ENCODE measurements at places on chromosomes 3 and 15.

DNA sequence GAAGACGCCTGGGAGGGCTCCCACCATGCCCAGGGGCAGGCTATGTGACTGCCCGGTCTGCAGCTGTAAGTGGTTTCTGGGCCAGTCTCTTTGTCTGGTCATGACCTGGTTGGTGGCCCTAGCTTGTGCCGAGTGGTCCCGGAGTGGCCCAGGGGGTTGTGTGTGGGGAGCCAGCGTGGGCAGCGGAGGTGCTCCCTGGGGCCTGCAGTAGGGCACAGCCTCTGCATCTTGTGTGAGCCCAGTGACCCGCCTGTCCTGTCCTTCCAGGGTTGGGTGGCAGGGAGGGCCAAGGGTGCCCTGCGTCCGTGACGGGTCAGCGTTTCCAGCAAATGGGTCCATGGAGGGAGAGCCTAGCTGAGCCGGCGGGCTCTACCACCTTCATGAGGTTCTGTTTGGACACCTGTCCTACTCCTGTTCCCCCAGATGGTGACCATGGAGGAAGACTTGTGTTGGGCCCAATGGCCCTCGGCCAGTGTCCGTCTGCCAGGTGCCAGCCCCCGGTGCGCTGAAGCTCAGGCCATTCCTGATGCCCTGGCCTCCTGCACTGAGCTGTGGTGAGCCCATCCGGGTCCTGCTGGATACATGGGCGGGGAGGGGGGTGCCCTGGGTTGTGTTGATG is 215.4 kb downstream of the SNRPN start:
- peaks cover 9% of the 10 kb centered on the region for H3K27me3 ChIP-seq
- no peak overlapping the region for H3K4me3 ChIP-seq
- H3K4me1 ChIP-seq = no peaks in the 10 kb centered on the region
- no peak overlapping the region for H3K27ac ChIP-seq
- H3K36me3 ChIP-seq = peaks cover 41% of the 10 kb centered on the region
- peak; percentile 3 for DNase-seq

- H3K27ac ChIP-seq = no peak overlapping the region
- no peaks in the 10 kb centered on the region for H3K36me3 ChIP-seq
- 0 out of 2 replicates have a peak, but pooled peaks cover 2% of the 10 kb centered on the region for H3K4me1 ChIP-seq
- no peak for DNase-seq
- H3K4me3 ChIP-seq = no peak overlapping the region
- H3K27me3 ChIP-seq = no peaks in the 10 kb centered on the region
Measured at GRCh38 chr3:69271098-69271497, 114.8 kb downstream of the FRMD4B start.

GRCh38 chr3:78871048-78871447 is 896.8 kb downstream of the ROBO1 start:
- H3K27ac ChIP-seq = peak overlapping the region; percentile 78
- DNase-seq = no peak
- H3K27me3 ChIP-seq = no peaks in the 10 kb centered on the region
- H3K4me3 ChIP-seq = no peak overlapping the region

DNA sequence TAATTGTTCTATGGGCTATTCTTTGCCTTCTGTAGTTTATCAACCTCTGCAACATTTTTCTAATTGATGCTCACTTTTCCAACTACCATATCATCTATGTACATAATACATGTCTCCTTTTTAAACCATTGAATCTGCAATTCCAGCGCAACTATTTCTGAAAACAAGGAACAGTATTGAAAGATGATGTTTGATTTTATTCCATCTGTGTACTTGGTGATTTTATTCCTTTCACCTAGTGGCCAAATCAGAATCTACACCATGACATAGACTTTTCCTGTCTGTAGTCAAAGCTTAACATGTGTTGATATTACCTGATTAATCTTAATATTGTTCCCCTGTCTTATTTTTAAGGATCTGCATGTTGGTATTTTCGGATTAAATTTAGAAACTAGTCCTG is 13.0 kb downstream of the NKTR start:
- peak overlapping the region; percentile 1 for H3K27ac ChIP-seq
- DNase-seq = no peak
- H3K36me3 ChIP-seq = peaks cover 12% of the 10 kb centered on the region
- H3K4me1 ChIP-seq = peaks cover 18% of the 10 kb centered on the region
- no peaks in the 10 kb centered on the region for H3K27me3 ChIP-seq

- H3K36me3 ChIP-seq = no peaks in the 10 kb centered on the region
- H3K4me1 ChIP-seq = peaks cover 3% of the 10 kb centered on the region
- no peaks in the 10 kb centered on the region for H3K27me3 ChIP-seq
- DNase-seq = no peak
- H3K4me3 ChIP-seq = no peak overlapping the region
Measured at GRCh38 chr3:63774781-63775180, 44.3 kb upstream of the C3orf49 start.

DNA sequence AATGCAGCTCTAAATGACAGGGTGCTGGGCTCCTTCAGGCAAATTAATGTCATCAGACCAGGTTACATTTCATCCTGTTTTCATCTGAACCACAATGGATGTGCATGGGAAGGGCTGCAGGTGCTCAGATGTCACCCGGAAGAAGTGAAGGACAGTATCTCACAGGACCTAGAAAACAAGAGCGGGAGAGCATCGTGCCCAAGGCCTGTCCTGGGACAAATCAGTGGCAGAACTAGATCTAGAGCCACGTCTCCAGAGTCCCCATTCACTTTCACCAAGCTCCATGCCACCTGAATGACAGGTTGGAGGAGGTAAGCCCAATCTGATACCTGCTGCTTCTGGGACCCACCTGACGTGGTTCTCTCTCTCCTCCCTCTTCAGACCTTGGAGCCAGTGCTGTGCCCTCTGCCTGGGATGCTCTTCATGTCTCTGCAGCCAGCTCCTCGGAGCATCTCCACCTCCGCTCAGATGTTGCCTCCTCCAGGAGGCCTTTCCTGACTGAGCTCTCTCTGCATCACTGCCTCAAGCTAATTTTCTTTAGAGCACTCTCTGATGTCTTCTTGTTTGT is 77.3 kb downstream of the CPN2 start:
- no peak for DNase-seq
- H3K4me3 ChIP-seq = no peak overlapping the region
- H3K36me3 ChIP-seq = peaks cover 6% of the 10 kb centered on the region
- H3K4me1 ChIP-seq = peaks cover 45% of the 10 kb centered on the region
- no peaks in the 10 kb centered on the region for H3K27me3 ChIP-seq
- no peak overlapping the region for H3K27ac ChIP-seq

DNA sequence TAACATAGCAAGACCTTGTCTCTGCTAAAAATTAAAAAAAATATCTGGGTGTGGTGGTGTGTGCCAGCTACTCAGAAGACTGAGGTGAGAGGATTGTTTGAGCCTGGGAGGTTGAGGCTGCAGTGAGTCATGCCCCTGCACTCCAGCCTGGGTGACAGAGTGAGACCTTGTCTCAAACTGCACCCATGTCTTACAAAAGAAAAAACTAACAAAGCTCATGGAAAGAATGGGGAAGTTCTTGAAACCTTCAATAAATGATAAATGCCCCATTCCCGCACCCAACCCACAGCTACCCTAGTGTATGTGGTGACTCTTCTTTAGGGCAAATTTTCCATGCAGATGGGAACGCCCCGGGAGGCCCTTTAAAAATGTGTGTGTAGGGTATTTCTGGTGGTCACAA is 28.3 kb downstream of the RPLP1 start:
- peaks cover 8% of the 10 kb centered on the region for H3K36me3 ChIP-seq
- DNase-seq = no peak
- H3K4me3 ChIP-seq = no peak overlapping the region
- H3K27ac ChIP-seq = no peak overlapping the region
- H3K4me1 ChIP-seq = no peaks in the 10 kb centered on the region

- H3K4me3 ChIP-seq = no peak overlapping the region
- H3K4me1 ChIP-seq = peaks cover 26% of the 10 kb centered on the region
- no peak for DNase-seq
- H3K36me3 ChIP-seq = no peaks in the 10 kb centered on the region
Measured at GRCh38 chr3:169390741-169391305, 272.7 kb downstream of the MECOM start.

DNA sequence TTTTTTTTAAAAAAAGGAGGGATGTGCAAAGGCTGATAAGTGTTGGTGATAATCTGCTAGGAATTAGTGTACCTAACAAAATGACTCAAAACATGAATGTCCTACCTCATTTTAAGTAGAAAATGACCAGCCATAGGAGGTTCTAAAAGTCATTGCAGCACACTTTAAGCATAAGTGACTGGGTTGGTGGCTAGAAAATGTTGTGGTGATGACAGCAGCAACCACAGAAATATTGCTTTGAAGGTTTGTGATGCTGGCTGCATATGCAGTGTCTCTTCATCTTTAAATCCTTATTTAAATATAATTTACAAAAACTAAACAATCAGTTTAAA is 55.2 kb downstream of the CMSS1 start:
- no peak overlapping the region for H3K27ac ChIP-seq
- peaks cover 93% of the 10 kb centered on the region for H3K27me3 ChIP-seq
- no peak overlapping the region for H3K4me3 ChIP-seq
- peaks cover 29% of the 10 kb centered on the region for H3K4me1 ChIP-seq
- DNase-seq = no peak

- H3K4me3 ChIP-seq = no peak overlapping the region
- no peaks in the 10 kb centered on the region for H3K36me3 ChIP-seq
- H3K4me1 ChIP-seq = peaks cover 5% of the 10 kb centered on the region
- no peak for DNase-seq
- no peaks in the 10 kb centered on the region for H3K27me3 ChIP-seq
Measured at GRCh38 chr3:99761415-99762165, 56.1 kb upstream of the CMSS1 start.

DNA sequence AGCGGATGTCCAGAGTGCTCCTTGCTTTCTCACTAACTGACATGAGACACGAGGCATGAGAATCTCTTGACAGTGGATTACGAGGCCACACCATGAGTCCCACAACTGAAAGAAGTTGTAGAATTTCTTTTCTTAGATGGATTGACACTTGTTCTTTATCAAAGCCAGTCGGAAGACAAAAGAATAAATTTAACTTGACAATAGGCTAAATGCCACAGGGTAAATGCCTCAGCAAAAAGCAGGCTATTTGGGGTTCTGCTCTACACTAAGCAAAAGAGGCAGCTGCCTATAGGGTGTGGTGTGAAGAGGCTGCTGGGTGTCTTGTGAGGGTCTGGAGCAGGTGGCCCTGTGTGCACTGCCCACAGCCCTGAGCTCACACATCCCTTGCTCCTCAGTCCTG is 135.1 kb upstream of the SEMA6D start:
- peaks cover 19% of the 10 kb centered on the region for H3K4me1 ChIP-seq
- no peak overlapping the region for H3K4me3 ChIP-seq
- DNase-seq = no peak
- H3K27ac ChIP-seq = no peak overlapping the region
- no peaks in the 10 kb centered on the region for H3K36me3 ChIP-seq
- H3K27me3 ChIP-seq = no peaks in the 10 kb centered on the region

GRCh38 chr3:39601241-39601640 is 133.8 kb downstream of the MOBP start:
- DNase-seq = no peak
- peaks cover 3% of the 10 kb centered on the region for H3K4me1 ChIP-seq
- no peaks in the 10 kb centered on the region for H3K27me3 ChIP-seq
- no peak overlapping the region for H3K27ac ChIP-seq

DNA sequence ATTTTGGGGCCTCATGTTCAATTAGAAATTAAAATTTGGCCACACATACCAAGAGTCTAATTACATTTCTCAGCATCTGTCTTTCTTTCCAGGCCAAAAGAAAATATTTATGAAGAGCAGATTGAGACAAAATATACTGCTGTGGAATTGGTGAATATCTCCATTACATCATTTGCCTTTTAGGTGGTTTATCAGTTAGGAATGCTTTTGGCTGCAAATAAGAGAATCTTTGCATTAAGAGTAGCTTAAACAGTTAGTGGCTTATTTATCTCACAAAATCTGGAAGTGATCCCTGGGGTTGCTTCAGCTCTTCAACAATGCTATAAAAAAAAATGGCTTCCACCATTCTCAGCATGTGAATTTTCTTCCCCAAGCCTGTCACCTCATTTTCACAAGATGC is 308.7 kb downstream of the MAGI1 start:
- peaks cover 54% of the 10 kb centered on the region for H3K4me1 ChIP-seq
- no peaks in the 10 kb centered on the region for H3K36me3 ChIP-seq
- no peak overlapping the region for H3K27ac ChIP-seq
- no peak for DNase-seq
- no peak overlapping the region for H3K4me3 ChIP-seq
- no peaks in the 10 kb centered on the region for H3K27me3 ChIP-seq

GRCh38 chr15:100690032-100690794 is 87.8 kb downstream of the ASB7 start:
- H3K27me3 ChIP-seq = no peaks in the 10 kb centered on the region
- H3K4me1 ChIP-seq = peaks cover 6% of the 10 kb centered on the region
- no peak overlapping the region for H3K27ac ChIP-seq
- no peak for DNase-seq

DNA sequence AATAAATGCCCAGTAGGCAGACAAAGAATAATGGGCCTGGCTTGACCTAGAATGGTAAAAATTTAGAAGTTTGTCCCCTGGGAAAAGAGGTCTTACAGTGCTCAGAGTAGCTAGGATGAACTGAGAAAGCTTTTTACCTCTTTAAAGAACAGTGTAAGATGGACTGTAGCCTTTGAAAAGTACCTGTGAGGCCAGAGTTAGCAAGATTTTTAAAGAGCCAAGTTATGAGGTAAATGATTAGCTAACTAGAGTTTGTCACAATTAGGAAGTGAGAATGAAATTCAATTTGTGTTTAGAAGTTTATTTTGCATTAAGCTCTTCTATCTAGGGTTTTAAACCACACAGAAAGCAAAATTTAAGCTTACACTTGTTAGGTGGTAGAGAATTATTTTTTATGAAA is 480.9 kb downstream of the ZIC1 start:
- no peak overlapping the region for H3K27ac ChIP-seq
- peaks cover 3% of the 10 kb centered on the region for H3K27me3 ChIP-seq
- H3K4me3 ChIP-seq = no peak overlapping the region
- 0 out of 2 replicates have a peak, but pooled peaks cover 4% of the 10 kb centered on the region for H3K4me1 ChIP-seq
- peaks cover 12% of the 10 kb centered on the region for H3K36me3 ChIP-seq
- no peak for DNase-seq

DNA sequence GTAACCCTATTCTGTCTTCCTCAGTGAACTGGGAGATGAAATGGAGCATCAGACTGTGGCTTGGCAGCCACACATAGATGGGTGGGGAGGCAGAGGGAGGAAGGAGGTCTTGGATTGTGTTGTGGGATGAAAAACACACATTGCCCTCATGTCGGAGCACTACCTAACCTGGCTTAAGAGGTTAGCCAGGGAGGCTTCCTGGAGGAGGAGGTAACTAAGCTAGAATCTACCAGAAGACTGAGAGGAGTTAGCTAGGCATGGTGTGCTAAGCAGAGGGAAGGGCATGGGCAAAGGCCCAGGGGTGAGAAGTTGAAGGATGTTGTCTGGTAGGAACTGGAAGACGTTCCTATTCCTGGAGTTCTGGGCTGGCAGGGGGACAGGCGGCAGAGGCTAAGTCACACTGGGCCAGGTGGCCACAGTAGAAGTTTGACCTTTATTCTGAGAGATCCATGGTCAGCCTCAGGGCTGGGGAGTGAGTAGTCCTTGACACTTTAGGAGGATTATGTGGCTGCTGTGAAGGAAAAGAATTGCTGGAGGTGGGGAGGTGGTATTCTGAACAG is 7.7 kb upstream of the PRKCD start:
- no peak overlapping the region for H3K4me3 ChIP-seq
- no peaks in the 10 kb centered on the region for H3K36me3 ChIP-seq

All from WTC11 (cell line).